ENCODE measurements at places on chromosomes 13 and 19.

DNA sequence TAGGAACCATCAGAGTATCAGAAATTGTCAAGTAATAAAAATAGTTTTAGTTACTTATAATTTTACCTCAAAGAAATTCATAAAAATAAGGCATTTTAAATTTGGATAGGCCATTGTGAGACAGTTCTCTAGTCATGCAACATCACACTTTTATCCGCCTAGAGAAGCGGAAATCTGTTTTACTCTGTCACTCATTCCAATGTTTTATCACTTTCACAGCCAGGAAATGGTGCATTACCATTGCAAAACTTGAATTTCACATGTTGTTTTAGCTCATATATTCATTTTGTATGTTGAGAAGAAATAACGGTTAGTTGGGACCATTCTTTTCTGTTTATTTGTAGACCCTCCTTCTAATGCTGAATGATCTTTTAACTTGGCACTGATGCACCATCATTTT, 427.2 kb downstream of the GPC6 start:
- DNase-seq: no peak

- no peak for DNase-seq
Observed at GRCh38 chr13:46575301-46575771, 22.4 kb downstream of the LRCH1 start.

DNA sequence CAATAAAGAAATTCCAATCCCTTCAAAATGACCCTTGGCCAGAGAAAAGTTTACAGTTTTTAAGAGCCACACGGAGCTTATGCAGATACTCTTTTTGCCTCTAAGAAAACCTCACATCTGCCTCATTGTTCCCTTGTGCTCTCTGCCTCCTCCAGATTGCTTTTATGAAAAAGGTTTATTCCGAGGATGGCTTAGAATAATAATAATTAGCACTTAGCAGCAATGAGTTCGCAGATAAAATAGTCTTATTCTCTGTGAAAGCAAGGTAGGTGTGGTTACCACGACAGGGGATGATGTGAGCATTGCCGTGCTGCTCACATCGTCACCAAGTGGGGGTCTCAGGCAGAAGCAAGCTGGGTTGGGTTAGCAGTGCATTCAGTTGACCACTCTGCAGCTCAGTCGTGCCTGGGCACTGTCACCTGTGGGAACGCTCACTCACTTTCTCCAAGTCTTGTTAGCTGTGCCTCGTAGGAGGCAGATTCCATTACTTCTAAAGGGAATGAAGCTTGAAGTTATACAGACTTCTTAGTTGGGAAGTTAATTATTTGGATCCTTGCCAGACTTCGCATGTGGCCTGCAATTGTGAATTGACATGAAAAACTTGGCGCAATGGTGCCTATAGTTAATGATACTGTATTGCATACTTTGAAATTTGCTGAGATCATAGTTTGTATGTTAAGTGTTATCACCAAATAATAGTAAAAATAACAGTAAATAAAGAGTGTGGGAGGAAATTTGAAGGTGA, 157.2 kb downstream of the MYO16 start:
- no peak for DNase-seq

DNA sequence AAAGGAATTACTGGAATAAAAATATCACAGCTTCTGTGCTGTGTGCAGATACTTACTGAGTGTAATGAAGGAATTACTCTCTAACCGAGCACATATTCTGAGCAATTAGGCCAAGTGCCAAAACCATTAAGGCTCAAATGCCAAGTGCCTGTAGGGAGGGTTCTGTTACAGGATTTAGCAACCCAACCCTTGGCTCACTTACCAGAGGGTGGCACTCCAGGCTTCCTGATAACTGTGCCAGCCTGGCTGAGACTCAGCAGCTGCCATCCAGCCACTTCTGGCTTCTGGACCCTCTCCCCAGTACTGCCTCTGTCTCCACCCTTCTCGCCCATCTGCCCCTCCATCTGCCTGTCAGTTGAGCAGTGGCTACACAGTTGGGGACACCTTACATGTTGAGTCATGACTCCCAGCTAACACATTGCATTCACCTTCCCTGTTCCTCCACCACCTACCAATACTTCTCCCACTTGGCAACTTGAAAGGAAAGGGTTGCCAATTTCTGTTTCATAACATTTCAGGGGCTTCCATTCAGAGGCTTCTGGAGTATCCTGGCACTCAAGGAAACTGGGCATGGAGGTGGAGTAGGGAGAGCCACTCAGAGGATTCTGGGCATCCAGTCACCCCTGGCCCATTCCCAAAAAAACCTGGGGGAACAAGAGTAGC, 110.5 kb downstream of the COG6 start:
- DNase-seq: no peak

DNA sequence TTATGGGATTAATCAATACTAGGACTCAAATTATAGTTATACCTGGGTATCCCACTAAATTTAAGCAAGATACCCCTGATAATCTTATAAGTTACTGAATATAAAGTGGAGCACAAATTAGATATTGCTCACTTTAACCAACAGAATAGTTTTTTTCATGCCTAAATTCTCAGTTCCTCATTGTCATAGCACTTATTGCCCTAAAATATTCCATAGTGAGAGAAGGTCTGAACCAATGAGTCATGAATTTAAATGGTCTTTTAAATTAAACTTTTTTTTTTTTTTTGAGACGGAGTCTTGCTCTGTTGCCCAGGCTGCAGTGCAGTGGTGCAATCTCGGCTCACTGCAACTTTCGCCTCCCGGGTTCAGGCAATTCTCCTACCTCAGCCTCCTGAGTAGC, 42.4 kb downstream of the ZNF136 start:
- no peak for DNase-seq

- no peak for DNase-seq
Observed at GRCh38 chr13:112207129-112207528, 140.2 kb downstream of the SOX1 start.

- no peak for DNase-seq
Observed at GRCh38 chr19:23901360-23901759, 13.3 kb upstream of the ZNF726 start.

DNA sequence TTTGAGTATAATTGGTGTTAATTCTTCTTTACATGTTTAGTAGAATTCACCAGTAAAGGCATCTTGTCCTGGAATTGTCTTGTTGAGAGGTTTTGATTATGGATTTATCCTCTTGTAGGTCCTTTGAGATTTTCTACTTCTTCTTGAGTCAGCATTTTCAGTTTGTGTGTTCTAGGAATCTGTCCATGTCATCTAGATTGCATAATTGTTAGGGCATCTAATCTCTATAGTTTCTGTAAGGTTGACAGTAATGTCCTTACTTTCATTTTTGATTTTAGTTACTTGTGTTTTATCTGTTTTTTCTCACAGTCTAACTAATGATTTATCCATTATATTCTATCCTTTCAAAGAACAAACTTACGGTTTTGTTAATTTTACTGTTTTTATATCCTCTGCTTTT, 492.0 kb downstream of the FGF9 start:
- DNase-seq: no peak

GRCh38 chr13:111219950-111220349, 100.5 kb upstream of the TEX29 start:
- peak; percentile 56 for DNase-seq

DNA sequence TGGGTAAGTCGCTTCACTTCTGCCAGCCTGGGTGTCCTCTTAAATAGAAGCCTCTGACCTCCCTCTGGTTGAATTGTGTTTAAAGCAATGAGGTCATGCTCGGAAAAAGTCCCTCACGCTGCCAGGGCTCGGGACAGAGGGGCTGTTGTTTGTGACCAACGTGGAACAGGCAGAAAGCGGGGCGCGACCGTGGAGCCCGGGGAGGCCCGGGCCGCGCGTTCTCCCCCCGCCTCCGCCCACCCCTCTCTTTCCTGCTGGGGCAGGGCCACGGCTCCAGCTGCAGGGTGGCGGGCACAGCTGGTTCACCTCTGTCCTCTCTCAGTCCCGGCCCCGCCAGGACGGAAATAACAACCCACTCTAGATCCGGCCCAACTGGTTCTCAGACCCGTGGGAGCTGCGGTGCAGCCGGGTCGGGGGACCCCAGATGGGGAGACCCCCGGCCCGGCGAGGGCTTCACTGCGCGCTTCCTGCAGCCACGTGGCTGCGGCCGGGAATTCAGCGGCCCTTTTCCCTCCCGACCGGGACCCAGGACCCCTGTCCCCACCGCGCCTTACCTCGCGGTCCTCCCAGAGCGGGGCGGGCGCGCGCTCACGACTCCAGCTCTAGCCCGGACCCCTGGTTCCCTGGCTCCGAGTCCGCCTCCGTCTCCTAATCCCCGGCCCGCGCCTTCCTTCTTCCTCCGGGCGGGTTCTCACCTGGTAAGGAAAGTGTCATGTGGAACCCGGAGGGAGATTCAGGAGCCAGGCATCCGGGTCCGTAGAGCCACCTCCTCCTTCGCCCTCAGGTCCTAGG, 1.9 kb downstream of the CDC42EP5 start:
- peak; percentile 85 for DNase-seq

DNA sequence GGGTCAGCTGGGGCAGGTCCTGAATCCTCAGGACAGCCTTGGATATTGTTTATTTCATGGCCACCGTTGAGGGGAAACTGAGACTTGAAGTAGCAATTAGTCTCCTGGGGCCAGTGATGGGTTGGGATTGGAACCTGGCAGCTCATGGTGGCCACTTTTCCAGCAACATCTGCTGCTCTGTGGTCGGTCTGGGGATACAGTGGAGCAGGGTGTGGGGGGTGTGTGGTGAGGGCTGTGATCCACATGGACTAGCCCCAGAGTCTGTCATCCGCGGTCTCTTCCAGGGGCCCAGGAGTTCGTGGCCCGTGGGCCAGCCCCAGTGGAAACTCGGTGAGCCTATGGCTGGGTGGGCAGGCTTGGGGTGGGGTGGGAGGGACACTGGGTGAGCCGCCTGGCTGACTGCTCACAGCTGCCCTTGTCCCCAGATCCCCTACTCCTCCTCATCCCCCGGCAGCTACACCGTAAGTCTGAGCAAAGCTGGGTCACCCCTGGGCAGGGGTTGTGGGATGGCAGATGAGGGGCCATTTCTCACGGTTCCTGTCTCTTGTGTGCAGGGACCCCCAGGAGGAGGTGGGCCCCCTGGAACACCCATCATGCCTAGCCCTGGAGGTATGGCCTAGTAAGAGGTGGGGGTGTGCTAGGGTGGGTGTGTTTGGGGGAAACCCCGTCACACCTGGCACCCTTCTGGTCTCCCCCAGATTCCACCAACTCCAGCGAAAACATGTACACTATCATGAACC, 5.5 kb downstream of the ISYNA1 start:
- DNase-seq: no peak

DNA sequence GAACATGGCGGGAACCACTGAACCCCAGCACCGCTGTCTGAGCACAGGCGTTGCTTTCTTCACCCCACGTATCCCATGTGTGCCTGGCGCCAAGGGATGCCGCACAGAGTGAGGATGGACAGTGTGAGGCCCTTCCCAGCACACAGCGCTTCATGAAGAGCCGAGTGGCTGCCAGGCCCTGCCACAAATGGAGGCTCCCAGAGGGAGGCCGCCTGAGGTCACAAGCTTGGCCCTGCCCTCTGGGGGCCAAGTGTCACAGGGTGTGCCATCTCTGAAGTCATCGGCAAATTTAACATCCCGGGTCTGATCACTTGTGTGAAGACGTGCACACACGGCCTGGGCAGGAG, 24.4 kb downstream of the MPND start:
- DNase-seq: no peak

DNA sequence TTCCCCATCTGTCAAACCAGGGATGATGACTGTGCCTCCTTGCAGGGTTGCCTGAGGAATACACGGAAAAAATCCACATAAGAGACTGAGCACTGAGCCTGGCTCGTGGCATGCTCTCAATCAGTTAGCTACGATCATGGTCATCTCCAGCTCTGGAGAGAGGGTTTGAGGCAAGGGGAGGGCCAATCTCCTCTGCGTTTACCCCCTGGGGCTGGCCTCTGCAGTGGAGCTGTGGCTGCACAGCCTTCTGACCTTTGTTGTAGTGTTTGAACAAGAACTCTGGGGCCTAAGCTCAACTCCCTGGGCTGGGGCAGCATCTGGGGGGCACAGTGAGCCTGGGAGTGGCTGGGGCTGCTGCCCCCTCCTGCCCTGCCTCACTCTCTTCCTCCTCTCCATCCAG, 5.9 kb downstream of the LRRC4B start:
- no peak for DNase-seq
